ENCODE measurements at places on chromosomes 5 and 9.

GRCh38 chr5:98095072-98095471 is 678.4 kb upstream of the RGMB start:
- no peak for DNase-seq

DNA sequence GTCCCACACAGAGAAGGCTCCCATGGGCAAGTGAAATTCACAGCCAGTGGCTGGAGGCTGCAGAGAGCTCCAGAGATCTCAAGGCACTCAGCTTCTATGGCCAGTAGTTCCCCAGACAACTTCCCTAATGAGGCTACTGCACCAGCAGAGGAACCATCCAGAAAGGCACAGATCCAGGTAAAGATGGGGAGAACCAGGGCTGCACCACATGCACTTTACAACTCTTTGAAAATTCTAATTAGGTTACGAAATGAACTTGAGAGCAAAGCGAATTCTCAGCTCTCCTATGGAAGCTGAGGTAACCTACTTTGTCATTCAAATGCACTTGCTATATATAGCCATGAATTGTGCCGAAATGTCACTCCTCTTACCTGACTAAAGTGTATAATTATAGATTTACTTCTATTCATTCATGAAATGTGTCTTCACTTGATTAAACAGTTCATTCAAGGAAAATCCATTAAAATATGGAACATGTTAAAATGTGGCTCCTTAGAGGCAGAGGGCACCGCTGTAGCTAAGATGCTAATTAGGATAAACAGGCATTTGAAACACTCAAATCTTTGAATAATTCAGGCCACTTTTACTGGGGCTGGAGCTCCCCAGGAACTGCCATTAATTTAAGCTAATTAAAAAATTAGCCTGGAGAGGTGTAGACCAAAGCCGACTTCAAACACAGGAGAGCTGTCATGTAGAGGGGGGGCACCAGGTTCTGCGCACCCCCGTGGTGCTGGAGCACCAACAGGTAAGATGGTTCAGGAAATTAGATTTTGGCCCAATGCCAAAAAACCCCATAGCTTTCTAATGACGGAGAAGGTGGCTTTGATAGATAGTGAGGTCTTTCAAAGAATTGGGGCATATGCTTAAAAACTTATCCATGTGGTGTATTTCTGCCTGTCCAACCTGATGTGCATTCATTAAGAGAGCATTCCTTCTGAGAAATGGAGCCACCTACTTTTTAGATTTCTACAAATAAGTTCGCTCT is 204.1 kb downstream of the GABBR2 start:
- DNase-seq = no peak

GRCh38 chr5:56833325-56833724 is 18.0 kb downstream of the MAP3K1 start:
- DNase-seq = no peak

- no peak for DNase-seq
Observed at GRCh38 chr5:122151640-122152039, 22.3 kb downstream of the ZNF474 start.

DNA sequence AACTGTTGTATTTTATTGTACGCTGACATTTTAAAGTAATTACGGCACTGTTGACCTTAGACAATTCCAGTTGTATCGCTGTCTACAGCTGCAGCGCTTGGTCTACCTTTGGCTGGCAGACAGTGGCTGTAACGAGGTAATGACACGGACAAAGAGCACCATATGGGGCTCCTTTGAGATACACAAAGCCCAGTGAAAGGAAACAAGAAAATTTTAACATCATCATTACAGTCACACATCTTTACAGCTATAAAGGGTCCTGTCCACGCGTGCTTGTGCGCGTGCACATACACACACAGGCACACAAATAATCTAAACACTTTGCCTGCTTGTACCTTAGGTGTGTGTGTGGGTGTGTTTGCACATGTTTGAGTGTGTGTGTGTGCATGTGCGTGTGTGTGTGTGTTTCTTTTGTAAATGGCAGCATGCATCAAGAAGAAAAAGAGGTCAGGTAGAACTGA is 946.0 kb downstream of the NR2F1-AS1 start:
- no peak for DNase-seq

- DNase-seq = peak; percentile 71
Observed at GRCh38 chr5:74851684-74852353, 14.4 kb downstream of the FAM169A start.

DNA sequence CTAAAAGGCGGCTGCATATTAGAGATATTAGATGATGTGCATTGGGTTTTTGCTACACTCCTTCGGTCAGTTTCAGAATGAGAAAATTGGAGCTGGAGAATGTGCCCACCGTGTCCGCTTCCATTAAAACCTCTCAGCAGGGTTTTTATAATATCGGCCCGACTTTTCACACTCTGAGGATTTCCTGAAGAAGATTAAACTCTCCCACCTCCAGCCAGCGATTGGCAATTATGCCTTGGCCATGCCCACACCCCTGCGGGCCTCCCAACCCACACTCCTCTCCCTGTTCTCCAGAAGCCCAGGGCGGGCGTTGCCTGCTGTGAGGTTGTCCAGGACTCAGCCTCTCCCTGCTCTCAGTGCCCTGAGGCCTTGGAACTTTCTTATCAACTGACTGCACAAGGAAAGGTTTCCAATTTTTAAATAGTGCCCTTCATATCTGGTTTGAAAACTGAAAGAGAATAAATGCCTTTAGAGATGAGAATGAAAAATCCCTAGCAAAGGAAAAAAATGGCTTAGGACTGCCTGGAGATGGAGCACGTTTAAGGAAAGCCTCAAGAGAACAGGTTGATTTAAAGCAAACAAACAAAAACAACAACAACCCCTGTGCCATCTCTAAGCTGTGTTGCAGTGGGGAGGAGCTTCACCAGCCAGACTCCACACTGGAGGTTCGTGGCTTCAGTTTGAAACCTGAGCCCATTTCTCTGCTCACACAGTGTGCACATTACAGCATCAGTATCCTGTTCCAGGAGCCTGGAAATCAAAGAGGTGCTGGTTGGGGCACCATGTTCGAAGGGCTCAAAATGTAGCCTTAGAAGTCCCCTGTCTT is 292.9 kb downstream of the NSG2 start:
- no peak for DNase-seq

DNA sequence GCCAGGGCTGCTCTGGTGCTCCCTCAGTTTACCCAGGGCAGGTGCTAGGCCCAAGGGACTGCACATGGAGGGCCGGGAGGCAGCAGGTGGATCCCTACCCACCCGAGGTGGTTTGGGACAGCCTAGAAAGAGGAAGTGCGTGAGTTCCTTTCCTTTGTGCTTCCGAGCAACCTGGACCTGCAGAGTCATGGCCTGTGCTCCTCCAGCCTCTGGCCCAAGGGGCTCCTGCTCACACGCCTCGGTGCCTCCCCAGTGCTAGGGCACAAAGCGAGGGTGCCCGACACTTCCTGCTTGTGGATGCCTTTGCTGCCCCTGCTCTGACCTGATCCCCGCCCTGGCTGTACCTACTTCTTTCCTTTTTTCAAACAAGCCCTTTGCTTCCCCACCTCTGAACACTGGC is 79.3 kb downstream of the RXRA start:
- no peak for DNase-seq

Data from AG08396 (cell line).